ENCODE measurements at places on chromosomes 1 and 21.

- no peak for DNase-seq
Observed at GRCh38 chr1:187009320-187009719, 180.6 kb downstream of the PLA2G4A start.

- no peak for DNase-seq
Observed at GRCh38 chr1:109644670-109645069, 11.2 kb upstream of the GSTM4 start.

DNA sequence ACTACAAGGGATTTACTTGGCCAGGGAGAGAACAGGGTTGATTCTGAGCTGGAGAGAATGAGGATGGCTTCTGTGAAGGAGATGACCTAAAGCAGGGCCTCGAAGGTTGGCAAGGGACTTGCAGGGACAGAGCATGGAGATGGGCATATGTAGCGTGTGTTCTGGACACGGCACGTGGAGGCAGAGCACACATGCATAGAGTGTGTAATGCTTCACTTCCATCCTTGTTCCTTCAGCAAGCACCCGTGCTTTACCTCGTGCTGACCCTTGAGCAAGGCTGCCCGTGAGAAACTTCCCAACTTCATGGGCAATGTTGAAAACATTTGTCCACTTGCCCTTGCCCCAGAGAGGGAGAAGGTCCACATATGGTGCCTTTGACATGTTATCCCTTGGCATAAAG lies 33.1 kb downstream of the NFIA start:
- DNase-seq: no peak

GRCh38 chr1:41318135-41318534 lies 43.1 kb upstream of the FOXO6 start:
- no peak for DNase-seq

- DNase-seq: no peak
Observed at GRCh38 chr21:30227633-30228404, 11.9 kb upstream of the CLDN8 start.

DNA sequence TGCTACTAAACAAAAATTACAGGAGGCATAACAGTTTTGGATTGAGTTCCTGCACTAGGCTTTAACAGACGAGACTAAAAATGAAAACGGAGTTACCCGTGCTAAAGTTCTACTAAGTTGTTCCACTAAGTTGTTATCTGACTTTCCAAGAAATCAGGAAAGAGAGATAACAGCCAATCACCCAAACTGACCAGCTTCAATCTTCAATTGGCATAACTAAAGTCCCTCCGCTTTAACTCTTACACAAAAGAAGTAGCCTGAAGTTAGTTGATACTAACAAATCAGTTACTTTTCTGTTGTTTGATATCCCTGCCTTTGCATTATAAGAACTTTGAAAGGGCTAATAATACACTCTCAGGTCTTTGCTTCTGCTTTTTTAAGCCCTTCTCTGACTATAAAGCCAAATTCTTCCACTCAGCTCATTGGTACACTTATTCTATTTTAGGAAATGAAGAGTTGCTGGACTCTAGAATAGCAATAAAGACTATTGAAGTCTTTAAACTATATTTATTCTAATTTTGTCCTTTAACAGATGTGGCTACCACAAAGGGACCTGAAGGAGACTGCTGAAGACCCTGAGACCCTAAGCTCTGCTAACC lies 61.3 kb downstream of the TESK2 start:
- no peak for DNase-seq

- DNase-seq: no peak
Observed at GRCh38 chr1:236185687-236186086, 43.3 kb downstream of the GPR137B start.

- no peak for DNase-seq
Observed at GRCh38 chr21:16419188-16419921, 689.6 kb downstream of the USP25 start.

- no peak for DNase-seq
Observed at GRCh38 chr21:16388291-16388690, 658.5 kb downstream of the USP25 start.

DNA sequence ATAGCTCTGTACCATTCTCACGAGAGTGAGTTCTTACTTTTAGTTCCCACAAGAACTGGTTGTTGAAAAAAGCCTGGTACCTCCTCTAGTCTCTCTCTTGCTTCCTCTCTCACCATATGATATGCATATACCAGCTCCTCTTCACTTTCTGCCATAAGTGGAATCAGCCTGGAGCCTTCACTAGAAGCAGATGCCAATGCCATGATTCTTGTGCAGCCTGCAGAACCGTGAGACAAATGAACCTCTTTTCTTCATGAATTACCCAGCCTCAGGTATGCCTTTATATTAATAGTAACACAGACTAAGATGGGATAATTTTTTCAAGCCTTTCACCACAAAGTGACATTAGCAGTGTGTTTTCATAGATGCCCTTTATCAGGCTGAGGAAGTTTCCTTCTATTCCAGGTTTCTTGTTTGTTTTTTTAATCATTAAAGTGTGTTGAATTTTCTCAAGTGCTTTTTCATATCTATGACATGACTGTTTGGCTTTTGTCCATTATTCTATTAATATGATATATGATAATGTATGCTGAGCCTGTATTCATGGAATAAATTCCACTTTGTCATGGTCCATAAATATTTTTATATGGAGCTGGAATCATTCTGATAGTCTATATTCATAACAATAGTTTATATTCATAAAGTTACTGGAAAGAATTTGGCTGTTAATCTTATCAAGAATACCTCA lies 40.7 kb upstream of the C1orf185 start:
- no peak for DNase-seq

DNA sequence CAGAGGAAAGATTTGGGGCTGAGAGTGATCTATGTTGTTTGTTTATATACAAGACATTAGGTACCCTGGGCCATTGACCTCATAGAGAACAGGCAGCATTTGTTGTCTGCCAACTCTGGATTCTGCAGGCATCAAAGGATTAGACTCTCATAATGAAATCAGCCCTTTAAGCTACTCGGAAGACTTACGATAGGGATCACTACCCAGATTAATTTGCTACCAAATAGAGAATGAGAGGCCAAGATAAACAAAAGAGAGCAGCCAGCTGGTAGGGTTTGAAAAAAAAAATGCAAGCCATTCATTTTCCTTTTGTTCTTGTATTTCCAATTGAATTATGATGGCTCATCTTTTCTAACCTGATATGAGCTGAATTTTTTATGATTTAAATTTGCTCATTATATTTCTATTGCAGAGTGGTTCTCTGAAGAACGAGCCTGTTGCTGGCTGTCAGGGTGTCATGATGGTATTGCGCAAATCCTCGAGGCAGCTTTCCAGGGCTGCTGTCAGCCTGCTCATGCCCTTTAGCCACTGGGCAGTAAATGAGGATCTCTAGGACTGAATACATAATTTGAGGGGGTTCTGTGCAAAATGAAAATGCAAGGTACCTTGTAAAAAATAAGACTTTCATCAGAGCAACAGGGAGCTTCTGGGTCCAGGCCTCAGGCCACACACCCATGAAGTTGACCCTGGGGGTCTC lies 116.4 kb upstream of the KCNJ15 start:
- DNase-seq: no peak

- no peak for DNase-seq
Observed at GRCh38 chr1:169530448-169530847, 44.7 kb upstream of the SLC19A2 start.

- no peak for DNase-seq
Observed at GRCh38 chr1:201344206-201345080, 33.0 kb downstream of the TNNT2 start.

- no peak for DNase-seq
Observed at GRCh38 chr1:111814305-111814628, 58.6 kb downstream of the DDX20 start.

DNA sequence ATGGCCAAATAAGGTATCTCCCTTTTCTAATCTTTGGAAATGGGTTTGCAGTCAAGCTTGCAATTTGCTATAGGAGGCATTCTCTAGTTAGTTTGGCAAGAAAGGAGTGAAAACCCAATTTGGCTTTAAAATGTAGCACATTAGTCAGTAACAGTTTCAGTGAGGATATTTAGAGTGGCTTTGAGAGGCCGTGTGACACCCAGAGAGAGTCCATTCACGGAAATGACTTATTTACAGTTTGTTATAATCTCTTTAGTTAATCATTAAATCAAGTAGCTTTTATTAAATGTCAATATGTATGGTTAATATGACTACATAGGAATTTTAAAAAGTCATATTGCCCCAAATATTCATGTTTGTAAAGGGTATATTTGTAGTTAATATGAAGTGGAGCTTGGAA lies 9.6 kb downstream of the ZBTB18 start:
- DNase-seq: no peak

GRCh38 chr1:81069856-81070255 lies 730.9 kb upstream of the ADGRL2 start:
- DNase-seq: no peak

Data from stimulated activated CD4-positive, alpha-beta T cell treated with anti-CD3 and anti-CD28 coated beads, Interleukin-15, amount 100 ng/mL, for 1 hour (primary cell).